ENCODE measurements at places on chromosomes 2 and 18. TPM values are rescaled to one million over a fixed set of nuclear protein-coding genes. Genes with fewer than 3 reads are reported as not detected.
A peak's percentile ranks its signal among the peaks of the same experiment; 100 is the strongest.

DNA sequence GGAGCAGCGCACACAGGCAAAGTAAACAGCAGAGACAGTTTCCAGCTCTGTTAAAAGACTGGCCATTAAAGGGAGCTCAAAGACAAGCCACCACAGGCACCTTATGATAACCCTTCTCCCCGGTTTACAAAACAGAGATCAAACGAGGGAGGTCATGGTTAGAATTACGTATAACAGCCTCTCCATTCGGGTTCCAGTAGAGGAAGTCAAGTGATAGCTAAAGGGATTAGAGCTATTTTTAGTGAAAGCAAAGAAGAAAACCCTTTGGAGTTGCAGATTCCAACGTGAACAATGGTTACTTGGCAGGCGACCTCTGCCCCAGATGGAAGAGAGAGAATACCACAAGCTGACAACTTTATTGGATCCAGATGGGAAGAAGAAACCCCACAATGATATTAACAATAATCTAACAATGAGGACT, 31.2 kb upstream of the EDAR start:
- no peak for DNase-seq

GRCh38 chr2:216416571-216417307, 4.5 kb downstream of the SMARCAL1 start:
- DNase-seq = no peak

DNA sequence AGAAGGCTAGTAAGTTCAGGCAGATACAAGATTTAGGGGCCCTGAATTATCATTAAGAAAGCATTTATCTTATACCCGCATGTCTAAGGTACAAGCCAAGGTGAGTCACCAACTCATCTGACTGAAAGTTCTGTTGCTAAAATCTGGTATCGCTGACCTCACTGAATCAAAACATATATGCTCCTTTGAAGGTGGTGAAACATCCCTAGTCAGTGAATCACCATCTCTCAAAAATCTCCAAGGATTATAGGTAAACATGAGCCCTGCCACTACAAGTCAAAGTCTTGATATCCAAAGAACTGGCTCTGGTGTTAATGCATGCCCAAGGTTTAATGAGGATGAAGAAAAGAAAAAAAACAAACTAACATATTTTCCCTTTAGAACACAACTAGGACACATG, 43.5 kb downstream of the IRS1 start:
- DNase-seq = no peak

DNA sequence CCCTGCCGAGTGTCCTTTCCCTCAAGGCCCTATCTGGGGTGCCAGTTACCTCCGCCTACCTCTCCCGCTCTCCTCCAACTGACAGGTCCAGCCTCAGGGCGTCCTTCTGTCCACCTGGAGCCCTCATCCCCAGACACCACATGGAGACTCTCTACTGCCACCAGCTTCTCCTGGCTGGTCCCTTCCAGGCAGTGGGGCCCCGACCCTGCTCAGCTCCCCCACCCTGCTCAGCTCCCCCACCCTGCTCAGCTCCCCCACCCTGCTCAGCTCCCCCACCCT, 74.0 kb upstream of the ODC1 start:
- DNase-seq = no peak

- DNase-seq = no peak
These were observed 234.2 kb downstream of the TCF4 start for GRCh38 chr18:55353806-55354205.

DNA sequence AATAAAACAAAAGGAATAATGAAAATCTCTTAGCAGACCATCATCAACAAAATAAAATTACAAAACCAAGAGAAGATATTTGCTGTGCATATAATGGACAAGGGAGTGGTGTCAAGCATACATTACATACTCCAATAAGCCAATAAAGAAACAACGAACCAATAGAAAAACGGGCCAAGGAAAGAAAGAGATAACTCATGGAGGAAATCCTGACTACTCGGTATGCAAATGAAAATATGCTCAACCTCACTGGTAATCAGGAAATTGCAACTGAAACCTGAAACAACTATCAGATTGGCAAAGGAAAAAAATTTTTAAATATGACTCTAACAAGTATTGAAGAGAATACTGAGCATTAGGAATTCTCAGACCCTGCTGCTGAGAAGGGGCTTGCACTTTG, 84.7 kb downstream of the BCL2 start:
- DNase-seq = no peak

DNA sequence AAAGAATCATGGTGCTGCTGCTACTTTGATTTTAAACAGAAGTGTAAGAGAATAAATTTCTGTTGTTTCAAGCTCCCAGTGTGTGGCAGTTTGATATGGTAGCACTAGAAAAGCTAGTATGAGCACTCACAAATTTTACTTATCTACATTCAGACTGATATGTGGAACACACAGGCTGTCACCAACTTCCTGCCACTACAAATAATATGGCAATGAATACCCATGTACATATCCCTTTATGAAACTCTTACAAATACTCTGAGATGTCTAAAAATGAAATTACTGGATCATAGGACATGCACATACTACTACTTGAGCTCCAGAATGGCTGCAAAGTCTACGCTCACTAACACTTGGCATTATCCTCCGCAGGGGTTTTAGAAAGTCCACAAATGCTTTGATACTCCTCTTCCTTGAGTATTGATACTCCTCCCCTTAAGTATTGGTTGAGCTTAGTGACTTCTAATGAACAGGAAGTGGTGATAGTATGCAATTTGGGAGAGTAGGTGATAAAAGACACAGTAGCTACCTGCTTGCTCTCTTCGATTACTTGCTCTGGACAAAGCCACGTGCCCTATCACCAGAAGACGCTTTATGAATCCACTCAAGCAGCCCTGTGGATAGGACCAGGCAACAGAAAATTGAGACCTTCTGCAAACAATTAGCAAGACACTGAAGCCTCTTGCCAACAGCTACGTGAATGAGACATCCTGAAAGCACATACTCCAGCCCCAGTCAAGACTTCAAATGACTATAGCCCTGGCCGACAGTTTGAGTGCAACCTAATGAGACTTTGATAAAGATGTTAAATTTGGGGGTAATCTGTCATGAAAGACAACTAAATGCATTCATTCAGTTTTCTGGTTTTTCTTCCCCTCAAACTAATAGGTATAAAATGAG, 35.4 kb downstream of the FBXO11 start:
- no peak for DNase-seq

DNA sequence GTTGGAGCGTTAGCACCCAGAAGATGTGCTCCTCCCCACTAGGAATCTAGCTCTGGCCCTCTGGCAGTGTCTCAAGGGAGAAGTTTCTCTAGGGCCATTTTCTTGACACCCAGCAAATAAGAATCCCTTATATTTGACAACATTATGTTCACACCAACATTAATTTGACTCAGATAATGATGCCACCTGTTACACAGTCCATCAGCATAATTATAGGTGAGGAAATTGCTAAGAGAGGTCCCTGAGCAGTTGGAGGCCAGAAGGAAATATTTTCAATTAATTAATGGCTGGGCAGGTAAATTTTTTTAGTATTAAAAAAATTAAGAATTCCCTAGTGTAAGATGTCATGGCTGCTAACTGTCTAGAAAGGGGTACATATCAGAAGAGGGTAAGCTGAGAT, 36.5 kb downstream of the PRKCE start:
- no peak for DNase-seq

- no peak for DNase-seq
These were observed 114.6 kb downstream of the ZEB2 start for GRCh38 chr2:144405321-144405720.

DNA sequence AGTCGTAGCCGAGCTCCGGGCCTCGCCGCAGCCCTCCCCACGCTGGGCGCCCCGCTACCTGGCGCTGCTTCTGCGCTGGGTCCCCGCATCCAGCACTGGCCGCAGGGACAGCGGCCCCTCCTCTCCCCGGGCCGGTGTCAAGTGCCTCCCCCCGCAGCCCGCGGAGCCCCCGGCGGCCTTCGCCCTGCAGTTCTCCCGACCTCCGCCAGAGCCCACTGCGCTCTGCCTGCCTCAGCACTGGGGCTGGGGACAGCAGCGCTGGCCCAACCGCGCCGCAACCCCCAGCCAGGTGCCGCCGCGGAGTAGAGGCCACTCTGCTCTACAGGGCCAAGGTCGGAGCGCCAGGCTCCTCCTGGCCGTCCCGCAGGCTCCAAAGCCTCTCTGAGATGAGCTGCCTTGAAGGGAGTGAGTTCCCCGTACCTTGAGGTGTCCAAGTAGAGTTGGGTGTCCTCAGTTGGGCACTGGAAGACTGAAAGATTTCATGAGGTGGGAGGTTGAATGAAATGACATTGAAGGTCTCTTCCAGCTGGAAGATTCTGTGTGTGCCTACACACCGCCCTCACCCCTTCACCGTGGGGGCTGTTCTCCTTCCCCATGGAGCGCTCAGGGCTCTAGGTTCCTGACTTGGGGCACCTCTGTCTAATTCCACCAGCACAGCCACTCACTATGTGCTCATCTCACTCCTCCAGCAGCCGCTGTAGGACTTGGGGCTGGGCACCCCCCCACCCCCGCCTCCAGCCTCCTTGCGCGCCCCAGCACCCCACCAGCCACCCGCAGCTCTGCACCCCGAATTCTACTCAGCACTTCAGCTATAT, 854 bp upstream of the DNMT3A start:
- peak; percentile 92 for DNase-seq

GRCh38 chr2:16251511-16252225, 311.3 kb downstream of the MYCN start:
- no peak for DNase-seq

GRCh38 chr2:221451862-221452788, 120.0 kb downstream of the EPHA4 start:
- no peak for DNase-seq

GRCh38 chr2:231917280-231918066, 8.7 kb downstream of the NPPC start:
- DNase-seq = peak; percentile 39

DNA sequence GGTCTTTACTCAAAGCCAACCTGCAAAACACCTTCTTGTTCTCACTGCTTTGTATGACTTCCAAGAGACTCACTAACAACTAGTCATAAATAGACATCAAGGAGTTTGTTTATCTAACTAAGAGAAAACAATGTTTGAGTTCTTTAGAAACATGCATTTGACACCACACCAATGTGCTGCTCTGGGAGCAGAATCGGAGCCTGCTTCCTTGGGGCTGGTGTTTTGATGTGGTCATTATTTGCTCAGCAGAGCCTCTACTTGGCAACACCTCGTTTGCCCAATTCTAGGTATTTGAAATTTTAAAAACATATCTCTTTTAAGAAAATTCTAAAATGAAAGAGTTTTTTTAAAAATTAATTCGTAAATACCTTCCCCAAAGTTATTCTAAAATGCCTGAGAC, 167.5 kb downstream of the BCL2 start:
- no peak for DNase-seq

The RAD51AP2 gene
- 0.82 TPM for total RNA-seq

The D2HGDH gene
- total RNA-seq = 9.4 TPM

The ZNF519 gene
- 46.1 TPM for total RNA-seq

The MC4R gene
- total RNA-seq = 3.3 TPM

The ITGB6 gene
- under 0.01 TPM for total RNA-seq

The MPP4 gene
- total RNA-seq = under 0.01 TPM

Measured in frontal cortex (tissue), 4 donors.